ENCODE measurements at places on chromosomes 6 and 20.

- DNase-seq, result no peak
Measured at GRCh38 chr6:81451787-81452186, 300.7 kb downstream of the TENT5A start.

GRCh38 chr6:32126880-32127279 is 1.2 kb downstream of the ATF6B start:
- DNase-seq, result no peak

DNA sequence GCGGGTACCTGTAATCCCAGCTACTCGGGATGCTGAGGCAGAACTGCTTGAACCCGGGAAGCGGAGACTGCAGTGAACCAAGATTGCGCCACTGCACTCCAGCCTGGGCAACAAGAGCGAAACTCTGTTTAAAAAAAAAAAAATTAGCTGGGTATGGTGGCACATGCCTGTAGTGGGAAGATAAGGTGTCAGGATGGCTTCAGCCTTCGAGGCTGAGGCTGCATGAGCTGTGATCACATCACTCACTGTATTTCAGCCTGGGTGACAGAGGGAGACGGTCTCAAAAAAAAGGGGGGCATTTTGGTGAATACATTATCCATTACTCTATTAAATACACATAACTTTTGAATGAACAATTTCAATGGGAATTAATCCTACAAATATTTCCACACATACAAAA is 32.4 kb downstream of the SNX3 start:
- DNase-seq, result no peak

GRCh38 chr6:108742041-108742440 is 106.2 kb upstream of the ARMC2 start:
- DNase-seq, result no peak

- no peak for DNase-seq
Measured at GRCh38 chr20:38432292-38432691, 2.8 kb downstream of the SNHG17 start.

Measured in activated CD8-positive, alpha-beta memory T cell treated with anti-CD3 and anti-CD28 coated beads, Interleukin-2, amount 50 U/mL, for 4 hours (primary cell).